ENCODE measurements at places on chromosomes 3 and 15.

- no peak for DNase-seq
Observed at GRCh38 chr3:123129532-123129931, 62.7 kb downstream of the PDIA5 start.

GRCh38 chr15:64985366-64986033 is 4.2 kb downstream of the SPG21 start:
- no peak for DNase-seq

GRCh38 chr3:31884251-31884650 is 96.8 kb downstream of the OSBPL10 start:
- DNase-seq = no peak

GRCh38 chr15:89725064-89725463 is 26.0 kb downstream of the MESP1 start:
- DNase-seq = no peak

GRCh38 chr3:139187154-139187553 is 142.5 kb upstream of the PRR23C start:
- DNase-seq = no peak

GRCh38 chr3:59290358-59290757 is 240.5 kb upstream of the CFAP20DC start:
- no peak for DNase-seq

DNA sequence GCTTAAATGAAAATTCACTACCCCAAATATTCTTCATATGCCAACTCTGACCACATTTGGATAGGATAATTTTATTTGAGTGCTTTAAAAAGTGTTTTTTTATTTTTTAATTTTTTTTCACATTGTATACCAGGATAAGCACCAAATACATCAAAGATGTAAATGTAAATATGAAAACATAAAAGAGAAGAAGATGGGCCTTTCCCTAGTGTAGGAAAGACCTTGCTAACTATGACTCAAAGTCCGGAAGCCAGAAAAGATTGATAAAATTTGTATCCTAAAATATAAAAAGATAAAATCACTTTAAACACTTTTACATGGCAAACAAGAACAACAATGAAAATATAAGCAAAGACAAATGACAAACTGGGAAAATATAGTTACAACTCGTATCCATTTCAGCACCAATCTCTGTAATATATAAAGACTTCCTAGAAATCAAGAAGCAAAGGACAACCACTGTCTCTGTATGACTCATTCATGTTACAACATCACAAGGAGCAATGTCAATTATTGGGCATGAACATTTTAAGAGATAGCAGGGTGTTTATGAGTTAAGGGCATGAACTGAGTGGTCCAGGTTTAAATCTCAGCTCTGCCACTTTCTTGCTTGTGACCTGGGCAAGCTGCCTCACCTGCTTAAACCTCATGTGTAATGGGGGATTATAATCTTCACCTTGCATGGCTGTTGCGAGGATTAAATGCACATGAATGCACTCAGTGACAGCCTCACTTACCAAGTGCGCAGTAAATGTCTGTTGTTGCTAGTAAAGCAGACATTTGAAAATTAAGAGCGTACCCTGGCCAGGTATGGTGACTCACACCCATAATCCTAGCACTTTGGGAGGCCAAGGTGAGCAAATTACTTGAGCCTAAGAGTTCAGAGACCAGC is 25.3 kb upstream of the ARHGEF3 start:
- no peak for DNase-seq

- no peak for DNase-seq
Observed at GRCh38 chr3:141782386-141782932, 19.3 kb downstream of the GRK7 start.

DNA sequence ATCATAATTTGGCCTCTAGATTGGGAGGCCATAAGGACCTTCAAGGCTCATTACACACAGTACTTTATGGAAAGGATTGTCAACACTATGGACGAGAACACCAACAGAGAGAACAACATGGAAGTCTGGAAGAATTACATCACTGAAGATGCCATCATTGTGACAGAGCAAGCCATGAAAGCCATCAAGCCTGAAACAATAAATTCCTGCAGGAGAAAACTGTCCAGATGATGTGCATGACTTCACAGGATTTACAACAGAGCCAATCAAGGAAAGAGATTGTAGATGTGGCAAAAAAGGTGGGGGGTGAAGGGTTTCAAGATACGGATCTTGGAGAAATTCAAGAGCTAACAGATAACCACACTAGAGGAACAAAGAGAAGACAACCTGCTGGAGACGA is 15.9 kb downstream of the IL17RB start:
- no peak for DNase-seq

- peak; percentile 78 for DNase-seq
Observed at GRCh38 chr3:150410311-150411105, 2.4 kb downstream of the TSC22D2 start.

- DNase-seq = no peak
Observed at GRCh38 chr15:29873947-29874411, 51.7 kb upstream of the TJP1 start.

DNA sequence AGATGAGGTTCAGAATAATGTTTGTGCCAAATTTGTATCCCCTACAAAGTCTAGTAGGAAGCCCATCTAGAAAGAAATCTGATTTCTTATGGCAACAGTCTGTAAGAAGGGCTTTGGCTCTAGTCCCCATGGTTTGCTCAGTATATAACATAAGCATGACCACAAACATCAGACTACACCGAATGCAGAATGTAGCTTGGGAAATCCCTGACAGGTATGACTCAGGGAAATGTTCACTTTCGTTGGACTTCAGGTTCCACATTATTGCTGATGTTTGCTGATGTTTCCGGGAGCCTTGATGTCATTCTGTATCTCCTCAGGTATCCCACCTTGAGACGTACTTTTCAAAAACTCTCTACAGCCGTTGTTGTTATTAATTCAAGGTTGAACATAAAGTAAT is 304.4 kb upstream of the TGFBR2 start:
- DNase-seq = no peak

- DNase-seq = peak; percentile 16
Observed at GRCh38 chr3:23776352-23776891, 29.3 kb upstream of the UBE2E1 start.

- DNase-seq = no peak
Observed at GRCh38 chr3:195911946-195912270, 3.6 kb upstream of the TNK2 start.

- no peak for DNase-seq
Observed at GRCh38 chr15:95498961-95499360, 831.5 kb upstream of the NR2F2 start.

DNA sequence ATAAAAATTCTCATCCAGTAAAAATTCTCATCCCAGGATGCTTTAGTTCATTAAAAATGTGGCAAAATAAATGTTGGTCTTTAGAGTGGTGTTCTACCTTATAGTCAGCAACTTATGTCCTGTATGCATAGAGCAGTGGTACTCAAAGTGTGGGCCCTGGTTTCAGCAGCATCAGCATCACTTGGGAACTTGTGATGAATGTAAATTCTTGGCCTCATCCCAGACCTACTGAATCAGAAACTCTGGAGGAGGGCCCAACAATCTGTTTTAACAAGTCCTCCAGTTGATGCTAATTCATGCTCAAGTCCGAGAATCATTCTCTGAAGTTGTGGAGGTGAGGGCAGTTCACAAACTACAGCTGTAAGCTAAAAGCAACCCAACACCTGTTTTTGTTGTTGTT is 307.3 kb upstream of the SATB1 start:
- no peak for DNase-seq
